ENCODE measurements at places on chromosomes 12 and 14.

DNA sequence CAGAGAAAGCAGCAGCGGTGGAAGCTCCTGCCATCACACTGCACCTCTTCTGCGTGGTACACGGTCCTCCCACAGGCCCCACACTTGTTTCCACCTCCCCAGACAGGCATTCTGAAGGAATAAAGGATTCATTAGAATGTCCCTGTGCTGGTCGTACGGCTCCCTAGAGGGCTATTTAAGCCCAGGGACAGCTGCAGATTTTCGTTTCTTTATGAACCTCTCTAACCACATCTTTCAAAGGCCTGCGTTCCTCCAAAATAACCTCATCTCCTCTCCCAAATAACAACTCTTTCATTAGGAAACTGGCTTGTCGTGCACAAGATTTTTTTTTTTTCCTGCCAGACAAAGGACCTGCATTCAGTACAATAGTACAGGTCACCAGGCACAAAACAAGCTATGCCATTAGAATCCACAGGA is 12.7 kb downstream of the CSRP2 start:
- DNase-seq = peak; percentile 26

GRCh38 chr14:70354204-70354603 is 5.3 kb downstream of the COX16 start:
- DNase-seq = no peak

DNA sequence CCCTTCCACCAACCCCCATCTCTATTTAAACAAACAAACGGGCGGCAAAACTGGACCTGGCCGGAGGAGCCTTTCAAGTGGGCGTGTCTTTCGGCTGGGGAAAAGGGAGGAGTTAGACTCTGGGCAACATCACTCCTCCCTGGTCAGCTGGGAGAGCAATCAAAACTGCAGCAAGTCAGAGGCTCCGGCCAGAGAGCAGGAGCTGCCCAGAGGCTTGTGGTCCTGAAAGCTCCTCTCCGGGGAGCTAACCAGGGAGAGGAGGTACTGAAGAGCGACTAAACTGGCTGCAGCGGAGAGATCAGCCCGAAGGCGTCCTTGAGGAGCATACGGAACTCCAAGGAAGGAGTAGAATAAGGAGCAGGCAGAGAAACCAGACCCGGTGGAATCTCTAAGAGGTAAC is at the start of gene NEUROD4:
NEUROD4 (plus strand) TSS at position 191 of the 400 bp plus-strand sequence. CDS start 6,466 bp downstream, outside the sequence.
- DNase-seq = peak; percentile 54

DNA sequence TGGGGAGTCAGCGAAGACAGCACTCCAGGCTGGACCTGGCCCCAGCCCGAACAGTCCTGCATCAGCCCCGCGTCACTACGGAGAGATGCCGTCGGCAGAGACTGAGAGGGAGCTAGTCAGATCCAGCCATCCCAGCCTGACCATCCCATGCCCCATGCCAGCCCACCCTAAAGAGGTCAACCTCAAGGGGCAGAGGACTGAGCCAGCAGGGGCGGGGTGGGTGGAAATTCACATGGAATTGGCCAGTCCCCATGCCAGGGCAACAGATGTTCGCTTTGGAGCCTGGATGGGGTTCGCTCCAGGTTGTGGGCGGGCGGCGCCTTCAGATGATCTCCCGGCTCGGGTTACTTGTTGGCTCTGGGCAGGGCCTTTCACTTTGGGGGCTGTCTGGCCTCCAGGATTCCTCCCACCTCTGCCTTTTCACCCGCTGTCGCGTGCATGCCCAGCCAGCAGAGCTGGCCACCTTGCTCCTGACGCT is 154.3 kb downstream of the TSPAN9 start:
- peak; percentile 65 for DNase-seq
